Stimulated activated CD4-positive, alpha-beta T cell treated with anti-CD3 and anti-CD28 coated beads, TNF-alpha, amount 100 ng/mL, for 1 hour (primary cell): ENCODE measurements at places on chromosomes 1 and 21.

DNA sequence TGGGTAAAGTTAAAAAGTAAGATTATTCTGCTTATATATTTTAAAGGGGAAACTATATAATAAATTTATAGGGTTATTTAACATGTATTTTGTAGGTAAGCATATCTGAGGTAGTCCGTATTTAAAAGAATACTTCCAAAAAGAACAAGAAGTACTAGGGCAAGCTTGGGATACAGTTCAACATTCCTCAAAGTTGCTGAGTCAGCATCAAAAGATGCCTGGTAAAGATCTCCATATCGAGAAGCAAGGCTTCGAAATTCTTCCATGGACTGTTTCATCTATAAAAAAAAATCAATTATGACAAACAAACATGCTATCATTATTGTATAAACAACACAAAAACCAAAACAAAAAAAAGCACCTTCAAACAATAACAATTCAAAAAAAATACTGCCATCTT lies 67.7 kb downstream of the INTS7 start:
- DNase-seq, result no peak

DNA sequence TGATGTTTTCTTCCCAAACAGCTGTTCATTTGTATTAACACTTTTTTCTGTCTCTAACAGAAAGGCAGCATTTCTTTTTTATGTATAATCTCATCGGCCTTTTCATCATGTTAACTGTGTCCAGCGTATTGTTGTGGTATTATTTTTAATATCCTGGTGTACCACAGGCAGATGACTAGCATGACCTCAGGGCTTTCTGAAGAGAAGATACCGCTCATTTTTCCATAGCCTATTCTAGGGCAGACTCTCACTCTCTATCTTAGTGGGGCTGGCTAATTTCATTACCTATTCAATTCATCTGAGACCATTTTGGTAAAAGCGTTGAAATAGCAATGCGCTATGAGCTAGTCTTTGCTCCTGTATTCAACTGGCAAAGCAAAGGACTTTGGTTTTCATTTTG lies 209.9 kb downstream of the SDCCAG8 start:
- DNase-seq, result no peak

DNA sequence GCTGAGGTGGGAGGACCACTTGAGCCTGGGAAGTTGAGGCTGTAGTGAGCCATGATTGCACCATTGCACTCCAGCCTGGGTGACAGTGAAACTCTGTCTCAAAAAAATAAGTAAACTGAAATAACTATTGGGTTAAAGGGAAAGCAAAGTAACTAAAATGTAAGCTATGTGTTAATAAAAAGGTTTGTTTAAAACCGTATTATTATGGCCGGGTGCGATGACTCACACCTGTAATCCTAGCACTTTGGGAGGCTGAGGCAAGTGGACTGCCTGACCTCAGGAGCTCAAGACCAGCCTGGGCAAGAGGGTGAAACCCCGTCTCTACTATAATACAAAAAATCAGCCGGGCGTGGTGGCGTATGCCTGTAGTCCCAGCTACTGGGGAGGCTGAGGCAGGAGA lies 27.0 kb downstream of the NVL start:
- DNase-seq, result no peak

GRCh38 chr1:204649721-204650521 lies 35.6 kb downstream of the LRRN2 start:
- DNase-seq, result no peak
